ENCODE measurements at places on chromosomes 1 and 21.

- no peak for DNase-seq
These were observed 46.5 kb downstream of the SNRPE start for GRCh38 chr1:203907901-203908300.

GRCh38 chr1:210089855-210090254 is 142.7 kb upstream of the SERTAD4 start:
- DNase-seq = no peak

GRCh38 chr21:29219165-29219770 is 79.5 kb upstream of the BACH1 start:
- DNase-seq = no peak

DNA sequence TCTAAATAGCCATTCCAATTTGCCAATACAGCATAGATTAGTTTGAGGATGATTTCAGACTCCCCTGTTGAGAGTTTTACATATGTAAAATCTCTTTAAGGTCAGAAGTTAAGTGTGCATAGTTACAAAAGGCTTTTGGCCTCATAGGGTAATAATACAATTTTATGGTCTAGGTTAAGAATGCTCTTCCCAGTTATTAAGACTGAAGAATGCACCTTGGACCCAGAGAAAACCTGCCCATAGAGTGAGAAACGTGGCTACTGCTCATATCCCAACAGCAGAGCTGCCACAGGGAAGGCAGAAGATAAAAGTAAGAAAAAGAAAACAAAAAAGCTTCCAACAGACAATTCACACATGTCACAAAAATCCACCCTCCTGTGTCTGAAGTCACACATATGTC is 255.9 kb downstream of the LMO4 start:
- DNase-seq = no peak

DNA sequence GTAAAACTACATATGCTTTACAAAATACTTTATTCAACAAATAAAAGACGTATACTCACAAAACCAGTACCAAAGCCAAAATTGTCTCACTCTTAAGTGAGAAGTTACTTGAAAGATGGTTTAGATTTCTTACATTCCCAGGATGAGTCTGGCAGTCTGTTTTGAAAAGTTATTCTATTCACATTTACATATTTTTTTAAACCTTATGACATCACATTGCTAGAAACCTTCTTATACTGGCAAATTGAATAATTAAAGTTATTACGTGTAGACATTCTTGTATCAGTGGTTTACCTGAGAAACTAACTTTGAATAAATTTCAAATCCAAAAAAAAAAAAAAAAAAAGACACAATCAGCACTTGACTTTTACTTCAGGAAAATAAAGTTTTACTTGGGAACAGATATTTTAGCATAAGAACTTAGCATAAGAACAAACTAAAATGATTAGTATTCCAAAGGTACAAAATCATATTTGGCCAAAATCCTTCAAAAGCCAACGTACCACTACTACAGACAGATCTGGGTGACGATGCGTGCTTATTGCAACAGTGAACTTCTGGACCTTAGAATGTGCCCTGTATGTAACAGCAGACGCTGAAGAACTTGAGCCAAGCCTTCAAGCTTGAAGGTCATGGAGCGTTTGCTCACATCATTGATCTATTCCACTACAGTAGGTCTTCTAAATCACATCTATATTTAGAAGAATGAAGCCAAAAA is 2.5 kb downstream of the CDC42BPA start:
- no peak for DNase-seq

GRCh38 chr1:66371233-66372005 is 162.5 kb upstream of the SGIP1 start:
- DNase-seq = no peak

- DNase-seq = no peak
These were observed 45.8 kb upstream of the HMGB4 start for GRCh38 chr1:33818071-33818470.

DNA sequence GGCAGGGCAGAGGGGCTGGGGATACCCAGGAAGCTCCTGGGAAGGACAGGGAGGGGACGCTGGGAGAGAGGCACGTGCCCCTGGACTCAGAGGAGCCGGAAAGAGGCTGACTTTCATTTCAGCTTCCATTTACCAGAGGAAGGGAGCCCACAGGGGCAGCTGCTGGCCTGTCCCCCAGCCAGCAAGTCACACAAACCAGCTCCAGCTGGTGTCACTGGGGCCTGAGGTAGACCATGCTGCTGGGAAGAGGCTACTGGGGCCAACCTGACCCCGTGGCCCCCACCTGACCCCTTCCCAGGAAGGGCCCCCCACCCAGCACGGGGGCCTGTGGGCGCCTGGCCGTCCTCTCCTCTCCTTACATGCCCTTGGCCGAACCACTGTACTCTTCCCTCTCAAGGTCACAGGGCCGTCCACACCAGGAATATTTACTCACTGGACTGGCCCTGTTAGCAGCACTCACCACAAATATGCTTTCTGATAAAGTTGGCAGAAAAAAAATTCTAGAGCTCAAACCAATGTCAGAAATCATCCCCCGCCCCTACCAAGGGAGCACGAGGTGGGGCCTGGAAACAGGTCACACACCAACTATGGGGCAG is 110.5 kb downstream of the CASZ1 start:
- DNase-seq = no peak

- no peak for DNase-seq
These were observed 511 bp downstream of the NDC1 start for GRCh38 chr1:53837646-53837923.

DNA sequence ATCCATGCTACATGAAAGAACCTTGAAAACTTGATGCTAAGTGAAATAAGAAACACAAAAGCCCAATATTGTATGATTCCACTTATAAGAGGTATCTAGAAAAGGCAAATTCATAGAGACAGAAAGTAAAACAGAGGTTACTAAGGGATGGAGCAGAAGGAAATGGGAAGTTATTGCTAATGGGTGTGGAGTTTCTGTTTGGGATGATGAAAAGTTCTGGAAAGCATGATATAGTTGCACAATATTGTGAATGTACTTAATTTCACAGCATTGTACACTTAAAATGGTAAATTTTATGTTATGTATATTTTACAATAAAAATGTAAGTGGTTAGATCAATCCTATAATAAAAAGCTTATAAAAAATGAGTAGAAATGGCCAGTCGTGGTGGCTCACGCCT is 1.6 kb upstream of the NECAP2 start:
- no peak for DNase-seq

GRCh38 chr1:235958021-235958420 is 91.3 kb upstream of the LYST start:
- DNase-seq = no peak

- DNase-seq = no peak
These were observed 20.8 kb upstream of the COG2 start for GRCh38 chr1:230621324-230622030.

DNA sequence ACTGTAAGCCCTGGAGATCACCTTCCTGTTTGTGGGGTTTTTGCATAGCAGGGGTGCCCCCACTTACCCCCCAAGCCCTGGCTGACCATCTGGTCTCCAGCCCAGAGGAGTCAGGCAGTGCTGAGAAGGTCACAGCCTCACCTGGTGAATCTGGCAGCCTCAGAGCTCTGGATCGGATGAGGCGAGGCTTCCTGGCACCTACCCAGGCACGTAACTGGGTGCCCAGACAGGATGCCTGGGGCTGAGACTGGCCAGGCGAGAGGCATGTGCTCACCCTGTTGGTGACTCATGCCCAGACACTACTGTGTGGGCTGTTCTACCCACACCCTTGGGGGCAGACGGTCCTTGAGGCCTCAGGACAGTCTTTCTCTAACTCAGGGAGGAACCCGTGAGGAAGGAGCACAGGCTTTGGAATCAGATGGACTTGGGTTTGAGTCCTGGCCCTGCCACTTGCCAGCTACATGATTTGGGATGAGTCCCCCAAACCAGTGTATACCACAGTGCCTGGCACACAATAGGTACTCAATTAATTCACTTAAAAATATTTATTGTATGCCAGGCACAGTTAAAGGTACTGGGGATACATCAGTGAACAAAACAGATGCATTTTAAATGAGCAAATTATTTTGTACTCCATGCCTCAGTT is 15.1 kb upstream of the PADI3 start:
- DNase-seq = no peak

DNA sequence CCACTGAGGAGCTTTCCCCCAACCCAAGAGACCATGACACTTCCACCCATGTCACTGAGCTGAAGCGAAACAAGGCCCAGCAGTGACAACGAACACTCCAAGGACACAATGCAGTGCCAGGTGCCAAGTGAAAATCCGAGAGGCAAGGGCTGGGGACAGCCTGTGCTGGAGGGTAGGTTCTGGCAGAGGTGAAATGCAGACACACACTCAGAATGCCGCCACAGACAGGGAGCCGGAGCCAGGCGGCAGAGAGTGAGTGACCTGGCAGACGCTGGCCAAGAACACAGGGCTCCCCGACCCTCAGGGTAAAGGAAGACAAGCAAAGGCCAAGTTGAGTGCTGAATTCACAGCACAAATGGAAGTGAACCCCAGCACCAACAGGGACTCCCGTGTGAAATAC is 78.9 kb downstream of the CD46 start:
- no peak for DNase-seq

- no peak for DNase-seq
These were observed 13.1 kb downstream of the GBP1 start for GRCh38 chr1:89051955-89052312.

- DNase-seq = no peak
These were observed 449.9 kb downstream of the NUF2 start for GRCh38 chr1:163771637-163772036.

DNA sequence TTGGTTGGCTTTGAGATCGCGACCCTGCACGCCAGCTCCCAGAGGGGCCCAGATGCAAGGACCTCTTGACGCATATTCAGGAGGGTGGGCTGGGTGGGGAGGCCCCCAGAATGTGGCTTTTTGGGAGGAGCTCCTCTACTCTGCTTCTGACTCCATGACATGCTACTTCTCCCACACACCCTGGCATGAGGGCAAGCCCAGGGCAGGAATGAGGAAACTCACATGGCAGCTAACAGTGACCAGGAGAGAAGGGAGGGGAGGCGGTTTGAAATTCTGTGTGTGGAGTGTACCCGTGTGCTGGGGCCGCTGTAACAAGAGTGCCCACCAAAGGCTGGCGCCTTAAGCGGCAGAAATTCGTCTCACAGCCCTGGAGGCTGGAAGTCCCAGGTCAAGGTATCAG is 61.3 kb upstream of the GPR153 start:
- no peak for DNase-seq

DNA sequence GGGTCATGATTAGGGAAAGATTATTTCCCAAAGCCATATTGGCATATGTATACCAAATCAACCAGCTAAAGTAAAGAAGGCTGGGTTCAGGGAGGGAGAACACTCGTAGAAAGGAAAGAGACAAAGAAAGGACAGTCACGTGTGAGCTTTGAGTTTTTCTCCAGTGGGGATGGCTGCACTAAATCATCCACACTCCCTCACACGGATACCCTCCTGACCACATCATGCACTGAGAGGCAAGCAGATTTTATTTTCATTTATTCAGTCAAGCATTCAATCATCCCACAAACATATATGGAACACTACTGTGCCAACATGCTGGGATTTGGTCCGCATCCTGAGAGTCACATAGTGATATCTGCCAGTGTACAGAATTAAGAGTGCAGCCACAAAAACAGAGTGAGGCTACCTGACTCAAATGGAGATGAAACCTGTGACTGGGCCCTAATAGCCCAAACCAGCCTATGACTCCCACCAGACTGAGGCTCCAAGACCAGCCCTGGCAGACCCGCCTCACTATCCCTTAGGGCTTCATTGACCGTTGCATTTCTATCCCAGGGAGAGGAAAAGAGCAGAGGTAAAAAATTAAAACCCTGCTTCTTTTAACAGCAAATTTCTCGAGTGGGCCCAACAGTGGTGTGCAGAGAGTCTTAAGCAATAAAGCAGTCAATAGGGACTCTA is 155.9 kb downstream of the BARHL2 start:
- DNase-seq = no peak

GRCh38 chr1:245797592-245798348 is 643.0 kb downstream of the KIF26B start:
- no peak for DNase-seq

DNA sequence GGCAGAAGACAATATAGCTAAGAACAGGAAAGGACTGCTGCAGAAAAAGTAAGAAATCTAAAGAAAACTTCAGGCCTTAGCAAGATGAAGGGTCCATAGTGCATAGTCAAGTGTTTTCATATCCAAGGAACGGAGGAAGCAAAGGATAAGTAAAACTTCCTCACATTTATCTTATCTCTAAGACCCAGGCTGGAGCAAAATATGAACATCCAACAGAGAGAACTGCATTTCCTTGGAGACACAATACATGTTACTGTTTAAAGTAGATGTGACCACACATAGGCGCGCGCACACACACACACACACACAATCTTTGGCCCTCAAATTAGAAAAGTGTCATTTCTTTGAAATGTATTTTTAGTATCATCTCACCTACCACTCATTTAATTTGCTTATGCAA is 66.7 kb downstream of the TTLL7 start:
- no peak for DNase-seq

- DNase-seq = no peak
These were observed 7.9 kb downstream of the LYST start for GRCh38 chr1:235858766-235859165.

GRCh38 chr1:24278726-24279125 is 40.4 kb upstream of the GRHL3 start:
- DNase-seq = no peak

DNA sequence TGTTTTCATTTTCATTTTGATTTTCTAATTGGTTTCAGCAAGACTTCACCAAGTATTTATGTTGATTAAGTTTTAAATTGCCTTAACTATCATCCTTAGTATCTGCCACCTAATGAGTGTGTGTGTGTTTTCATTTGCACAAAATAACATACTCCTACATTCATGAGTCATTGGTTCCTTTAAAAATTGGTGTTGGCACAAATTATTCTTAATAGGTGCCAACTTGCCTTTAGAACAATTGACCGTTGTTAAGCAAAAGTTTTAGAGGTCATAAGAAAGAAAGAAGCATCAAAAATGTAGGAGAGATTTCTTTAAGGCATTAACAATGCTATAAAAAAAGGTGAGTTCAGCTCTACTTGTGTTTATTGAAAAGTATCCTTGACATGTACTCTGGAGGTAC is 77.5 kb downstream of the FNBP1L start:
- DNase-seq = no peak

- no peak for DNase-seq
These were observed 30.3 kb upstream of the CBR3 start for GRCh38 chr21:36104317-36105300.

DNA sequence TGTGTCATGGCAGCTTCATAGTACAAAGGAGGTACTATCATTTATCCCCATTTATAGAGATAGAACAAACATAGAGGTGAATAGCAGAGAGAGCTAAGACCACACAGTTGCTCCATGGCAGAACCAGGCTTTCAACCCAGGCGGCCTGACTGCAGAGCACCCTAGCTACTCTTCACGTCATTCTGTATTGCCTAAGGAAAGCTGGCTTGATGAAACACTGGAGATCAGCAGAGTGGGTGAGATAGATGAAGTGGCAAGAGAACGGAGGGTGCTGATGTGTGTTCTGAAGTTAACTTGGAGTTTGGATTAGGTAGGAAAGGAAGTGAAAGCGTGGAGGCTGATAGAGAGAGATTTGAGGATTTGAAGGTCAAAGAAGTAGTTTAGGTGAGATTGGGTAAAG is 47.9 kb upstream of the RWDD3 start:
- no peak for DNase-seq

DNA sequence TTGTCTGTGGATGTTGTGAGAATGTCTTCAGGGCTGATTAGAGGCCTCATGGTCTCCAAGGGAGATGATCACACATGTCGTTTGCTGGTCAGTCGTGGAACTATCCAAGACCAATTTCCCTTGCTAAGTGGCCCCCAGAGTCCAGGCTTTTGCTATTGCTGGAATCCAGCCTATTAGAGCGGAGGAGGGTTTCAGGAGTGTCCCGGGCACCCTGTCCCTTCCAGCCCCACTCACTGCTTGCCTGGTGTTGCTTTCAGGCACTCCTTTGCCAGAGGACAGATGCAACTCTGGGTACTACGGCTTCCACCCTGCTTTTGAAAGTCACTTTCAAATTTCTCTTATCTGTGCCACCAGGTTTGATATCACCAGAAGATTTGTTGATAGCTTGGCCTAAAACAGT is 149.1 kb downstream of the NOS1AP start:
- no peak for DNase-seq
